ENCODE measurements at places on chromosomes 4 and X.

GRCh38 chr4:11732155-11732554 is 303.5 kb upstream of the HS3ST1 start:
- no peak for DNase-seq

GRCh38 chr4:84176016-84176415 is 323.1 kb downstream of the NKX6-1 start:
- DNase-seq: no peak

DNA sequence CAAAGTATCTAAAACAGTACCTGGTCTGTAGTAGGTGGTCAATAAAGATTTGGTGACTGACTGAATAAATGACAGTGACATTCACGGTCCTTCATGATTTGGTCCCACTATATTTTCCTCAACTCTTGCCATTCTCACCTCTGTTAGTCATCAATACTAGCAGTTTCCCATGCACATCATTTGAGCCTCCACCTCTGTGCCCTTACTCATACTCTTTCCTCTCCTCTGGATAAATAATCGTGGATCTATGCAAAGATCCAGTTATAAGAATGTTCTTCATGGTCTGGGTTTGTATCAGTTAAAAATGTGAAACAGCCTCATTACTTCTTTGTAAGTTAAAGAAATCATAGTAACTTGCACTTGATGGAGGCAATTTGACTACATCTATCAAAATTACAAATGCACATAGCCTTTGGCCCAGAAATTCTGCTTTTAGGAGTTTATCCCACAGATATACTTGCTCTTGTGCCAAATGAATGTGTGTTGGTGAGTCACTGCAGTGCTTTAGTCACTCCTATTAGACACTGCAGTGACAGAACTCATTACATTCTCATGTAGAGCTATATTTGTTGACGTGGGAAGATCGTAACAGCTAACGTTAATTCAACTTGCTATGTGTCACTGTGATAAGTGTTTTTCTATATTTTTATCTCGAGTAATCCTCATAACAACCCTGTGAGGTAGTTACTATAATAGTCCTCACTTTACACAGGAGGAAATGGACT is 121.9 kb upstream of the SMIM10 start:
- no peak for DNase-seq

DNA sequence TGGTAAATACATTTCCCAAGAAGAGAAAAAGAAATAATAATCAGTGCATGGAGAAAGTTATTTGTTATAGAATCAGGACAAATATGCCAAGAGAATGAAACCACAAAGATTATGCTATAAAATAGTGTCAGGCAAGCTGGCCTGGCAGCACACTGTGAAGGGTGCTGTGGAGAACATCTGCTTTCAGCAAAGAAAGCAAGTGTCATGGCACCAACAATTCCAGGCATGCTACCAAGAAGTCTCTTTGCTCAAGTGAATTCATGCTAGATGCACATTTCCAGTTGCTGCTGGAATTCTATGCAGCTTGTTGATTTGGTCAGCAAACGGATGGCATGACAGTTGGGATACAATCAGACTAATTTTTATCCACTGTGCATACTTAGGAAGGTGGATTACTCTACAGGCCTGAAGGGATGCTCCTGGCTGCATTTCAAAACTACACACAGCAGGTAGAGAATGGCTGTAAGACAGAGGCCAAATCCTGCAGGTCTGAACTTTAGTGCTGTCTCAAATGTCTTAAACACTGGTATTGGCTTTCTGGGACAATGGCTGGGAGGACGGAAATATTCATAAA is 154.6 kb upstream of the FAT1 start:
- DNase-seq: no peak

- DNase-seq: no peak
These were observed 155.0 kb downstream of the RELL1 start for GRCh38 chr4:37531151-37531550.

DNA sequence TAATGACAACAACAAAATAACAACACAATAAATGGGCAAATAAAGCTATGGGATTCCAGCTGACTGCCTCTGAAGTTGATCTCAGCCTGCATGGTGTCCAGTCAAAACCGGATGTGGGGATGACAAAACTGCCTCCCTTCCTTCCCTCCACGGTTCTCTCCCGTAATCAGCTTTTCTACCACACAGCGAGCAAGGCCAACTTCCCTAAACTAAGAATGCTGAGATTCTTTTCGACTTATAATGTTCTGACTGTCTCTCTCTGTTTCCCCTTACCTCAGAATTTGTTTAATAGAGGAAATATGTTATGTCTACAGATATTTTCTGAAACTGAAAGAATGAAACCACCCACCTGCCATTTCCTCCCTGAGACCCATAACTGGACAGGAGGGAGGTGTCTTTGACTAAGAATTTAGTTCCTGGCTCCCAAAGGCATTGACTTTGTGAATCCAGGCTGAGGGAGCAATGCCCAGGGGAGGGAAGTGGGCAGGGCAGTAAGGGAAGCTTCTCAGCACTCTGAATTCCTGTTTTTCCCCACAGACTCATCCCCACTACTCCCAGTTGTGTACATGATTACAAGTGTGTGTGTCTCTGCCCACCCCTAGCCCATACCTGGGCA is 1.0 kb upstream of the TLR1 start:
- no peak for DNase-seq

DNA sequence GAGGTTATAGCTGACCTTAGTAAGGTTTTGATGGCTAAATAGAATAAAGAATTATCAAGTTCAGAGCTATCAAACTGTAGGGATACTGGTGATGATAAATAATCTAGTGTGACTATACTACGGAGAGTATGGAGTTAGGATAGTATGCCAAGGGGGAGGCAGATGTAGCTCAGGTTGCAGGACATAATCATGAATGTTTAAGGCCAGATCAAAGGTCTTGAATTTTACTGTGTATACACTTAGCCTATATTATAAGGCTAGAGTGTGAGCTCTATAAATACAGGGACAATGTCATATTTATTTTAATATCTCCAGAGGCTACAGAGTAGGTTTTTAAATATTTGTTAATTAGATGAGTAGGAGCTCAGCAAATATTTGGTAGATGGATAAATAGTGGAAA is 131.1 kb upstream of the STIM2 start:
- no peak for DNase-seq

DNA sequence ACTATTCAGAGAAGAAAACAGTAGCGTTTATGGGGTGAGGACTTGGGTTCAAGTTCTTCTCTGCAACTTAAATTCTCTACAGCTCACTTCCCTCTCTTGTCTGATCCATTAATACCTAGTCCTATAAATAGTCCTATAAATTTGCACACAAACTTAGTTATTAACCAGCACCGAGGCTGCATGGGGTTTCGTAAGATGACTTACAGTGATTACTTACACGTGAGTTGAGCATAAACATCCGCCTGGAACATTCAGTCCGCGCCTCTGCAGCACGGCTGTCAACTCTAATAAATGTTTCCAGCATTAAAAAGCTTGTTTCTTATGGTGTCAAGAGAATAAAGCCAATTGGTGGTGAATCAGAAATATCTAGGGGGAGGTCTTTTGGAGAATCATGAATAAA is 103.0 kb upstream of the ENPP6 start:
- no peak for DNase-seq

- no peak for DNase-seq
These were observed 20.2 kb upstream of the LIMCH1 start for GRCh38 chr4:41517747-41518146.

GRCh38 chrX:3307881-3308280 is 38.6 kb downstream of the MXRA5 start:
- no peak for DNase-seq

DNA sequence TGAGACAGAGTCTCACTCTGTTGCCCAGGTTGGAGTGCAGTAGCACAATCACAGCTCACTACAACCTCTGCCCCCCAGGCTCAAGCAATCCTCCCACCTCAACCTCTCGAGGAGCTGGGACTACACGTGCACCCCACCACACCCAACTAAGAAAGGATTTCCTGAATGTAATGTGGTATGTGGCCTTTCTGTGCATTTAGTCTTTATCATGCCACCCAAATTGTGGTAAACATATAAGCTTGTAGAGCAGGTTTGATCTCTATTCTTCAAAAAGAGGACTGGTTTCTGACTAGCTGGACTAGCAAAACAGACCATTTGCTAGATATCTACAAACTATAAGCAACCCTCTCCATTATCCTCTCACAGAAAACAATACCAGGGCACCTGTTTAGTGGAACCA is 33.6 kb downstream of the ELOVL6 start:
- DNase-seq: peak; percentile 6

GRCh38 chrX:51420610-51421009 is 75.8 kb downstream of the NUDT11 start:
- DNase-seq: peak; percentile 11

DNA sequence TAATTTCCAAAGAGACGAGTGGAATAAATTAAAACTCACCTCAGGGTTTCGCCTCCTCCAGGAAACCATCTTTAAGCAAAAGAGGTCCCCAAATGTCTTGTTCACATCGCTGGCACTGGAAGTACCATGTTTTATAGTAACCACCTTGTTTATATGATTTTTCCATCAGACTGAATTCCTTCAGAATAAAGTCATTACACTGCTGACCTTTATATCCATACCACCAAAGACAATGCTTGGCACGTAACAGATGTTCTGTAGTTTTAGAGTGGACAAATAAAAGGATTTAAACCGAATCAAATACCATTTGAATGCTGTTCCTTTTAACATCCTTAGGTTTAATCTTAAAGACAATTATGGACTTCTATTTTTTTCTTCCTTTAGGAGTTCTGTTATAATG is 4.7 kb downstream of the NUDT6 start:
- DNase-seq: no peak

DNA sequence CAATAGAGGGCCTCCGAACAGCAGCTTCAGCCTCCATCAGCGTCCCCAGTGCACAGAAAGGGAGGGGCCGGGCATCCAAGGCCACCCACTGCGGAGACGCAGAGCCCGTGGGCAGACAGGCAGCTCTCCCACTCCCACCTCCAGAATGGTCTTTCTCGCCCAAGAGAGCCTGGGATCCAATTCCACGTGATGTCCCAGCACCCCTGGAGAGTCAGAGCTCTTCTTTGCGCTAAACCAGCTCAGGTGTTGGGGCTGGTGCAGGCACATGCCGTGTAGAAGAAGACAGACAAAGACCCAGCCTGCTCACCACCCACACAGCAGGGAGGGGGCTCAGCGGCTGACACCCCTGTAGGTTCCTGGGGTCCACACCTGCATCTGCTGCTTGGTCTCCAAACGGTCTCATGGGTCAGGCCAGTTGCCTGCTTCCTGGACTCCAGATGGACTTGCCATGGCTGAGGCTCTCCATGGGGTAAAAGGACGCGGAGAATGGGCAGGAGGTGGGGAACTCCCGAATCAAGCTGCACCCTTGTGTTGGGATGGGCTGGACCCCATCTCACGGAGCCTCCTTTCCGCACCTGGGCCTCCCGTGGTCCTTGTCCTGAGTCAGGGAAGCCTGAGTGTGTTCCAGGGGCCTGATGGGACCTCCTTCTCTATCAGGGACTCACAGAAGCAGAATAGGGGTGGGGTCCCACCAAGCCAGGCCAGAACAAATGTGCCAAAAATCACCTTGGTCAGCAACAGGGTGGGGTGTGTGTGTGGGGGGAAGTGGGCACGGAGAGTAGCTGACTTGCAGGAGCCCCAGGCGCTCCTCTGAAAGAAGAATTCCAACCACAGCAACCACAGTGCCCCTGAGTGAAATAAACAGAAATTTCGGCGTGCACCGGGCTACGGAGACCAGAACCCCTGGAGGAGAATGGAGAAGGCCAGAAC is 11.6 kb upstream of the ASMTL start:
- DNase-seq: no peak

DNA sequence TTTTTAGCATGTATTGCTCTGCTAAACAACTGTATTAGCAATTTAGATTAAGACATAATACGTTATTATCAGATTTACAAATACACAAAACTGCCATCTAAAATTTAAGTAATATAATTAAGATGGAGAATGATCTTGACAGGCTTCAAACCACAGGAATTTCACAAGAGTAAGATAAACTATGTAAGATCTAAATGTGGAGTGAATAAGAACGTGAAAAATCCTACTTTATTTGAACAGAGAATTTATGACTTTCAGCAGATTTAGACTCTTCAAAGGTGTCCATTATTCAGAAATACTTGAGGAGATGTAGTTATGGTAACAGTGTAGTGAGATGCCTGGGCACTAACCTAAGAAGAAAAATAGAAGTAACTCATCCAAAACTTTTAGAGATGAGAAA is 73.2 kb downstream of the SLC4A4 start:
- no peak for DNase-seq

DNA sequence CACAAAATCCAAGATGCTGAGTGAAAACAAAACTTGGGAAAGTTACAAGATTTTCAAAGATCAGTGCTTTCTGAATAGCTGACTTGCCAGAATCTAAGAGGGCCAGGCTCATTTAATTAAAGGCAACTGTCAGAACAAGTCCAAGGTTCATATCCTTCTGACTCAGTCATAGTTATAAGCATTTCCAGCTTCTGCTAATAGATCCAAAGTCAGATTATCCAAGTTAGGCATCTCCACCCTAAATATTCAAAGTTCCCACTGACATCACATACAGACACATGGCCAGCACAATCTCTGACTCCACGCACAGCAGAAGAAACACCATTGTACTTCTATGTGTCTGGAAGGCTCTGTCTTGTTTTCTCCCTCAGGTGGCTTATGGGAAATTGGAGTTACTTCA is 41.8 kb downstream of the GASK1B start:
- no peak for DNase-seq

DNA sequence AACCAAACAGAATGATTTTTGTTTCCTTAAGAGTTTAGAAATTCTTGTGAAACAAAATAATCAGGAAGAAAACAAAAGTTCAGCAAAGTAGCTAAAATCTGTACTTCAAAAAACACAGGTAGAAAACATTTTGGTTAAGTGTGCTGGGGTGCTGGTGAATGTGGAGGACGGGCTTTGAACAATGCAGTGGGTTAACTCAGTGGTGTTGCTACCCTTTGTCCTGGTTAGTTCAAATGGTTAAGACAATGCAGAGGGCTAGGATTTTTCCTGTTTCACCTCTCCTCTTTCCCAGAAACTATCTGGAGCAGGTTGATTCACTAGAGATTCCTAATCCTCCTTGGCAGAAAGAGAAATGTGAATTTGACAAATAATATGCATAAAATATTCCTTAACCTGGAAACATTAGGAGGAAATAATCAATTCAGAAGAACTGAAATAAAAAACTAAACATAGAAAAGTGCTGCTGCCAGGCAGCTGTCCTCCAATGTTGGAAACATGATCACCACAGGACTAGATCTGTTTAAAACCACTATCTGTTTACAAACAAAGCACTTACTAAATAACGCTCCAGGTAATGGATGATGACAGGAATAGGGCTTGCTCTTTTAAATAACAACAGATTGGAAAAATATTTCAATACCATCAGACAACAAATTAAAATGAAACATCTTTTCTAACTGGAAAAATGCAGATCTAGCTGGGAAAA is 148.9 kb downstream of the MAML3 start:
- DNase-seq: no peak

GRCh38 chrX:40084471-40085101 is 13.2 kb downstream of the BCOR start:
- no peak for DNase-seq

- no peak for DNase-seq
These were observed 30.3 kb downstream of the CCKAR start for GRCh38 chr4:26459756-26460530.

All from activated CD4-positive, alpha-beta T cell treated with anti-CD3 and anti-CD28 coated beads for 4 hours (primary cell).